Stimulated activated CD8-positive, alpha-beta memory T cell treated with anti-CD3 and anti-CD28 coated beads, Interleukin-4, amount 100 ng/mL, for 24 hours (primary cell): ENCODE measurements at places on chromosomes 16 and 17.

- no peak for DNase-seq
These were observed 366.0 kb downstream of the SOX9 start for GRCh38 chr17:72486806-72487205.

GRCh38 chr17:30222721-30223175, 12.7 kb downstream of the SLC6A4 start:
- DNase-seq = no peak

DNA sequence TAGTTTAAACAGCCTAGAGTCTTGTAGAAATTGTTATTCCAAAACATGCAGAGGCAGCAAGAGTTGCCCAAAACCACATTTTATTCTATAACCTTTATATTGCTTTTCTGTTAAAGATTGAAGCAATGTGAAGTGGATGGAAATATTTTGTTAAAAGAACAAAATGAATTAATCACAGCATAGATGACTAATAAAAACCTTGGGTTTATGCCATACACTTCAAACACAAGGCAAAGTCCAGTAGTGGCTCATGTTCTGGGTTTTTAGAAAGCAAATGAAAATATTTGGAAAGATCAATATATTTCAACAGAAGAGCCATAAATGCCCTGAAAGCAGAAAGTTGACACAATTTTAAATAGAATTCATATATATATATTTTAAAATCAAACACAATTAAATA, 36.7 kb upstream of the ULK2 start:
- DNase-seq = no peak

- DNase-seq = peak; percentile 47
These were observed 65.0 kb downstream of the MMD start for GRCh38 chr17:55356434-55357328.

DNA sequence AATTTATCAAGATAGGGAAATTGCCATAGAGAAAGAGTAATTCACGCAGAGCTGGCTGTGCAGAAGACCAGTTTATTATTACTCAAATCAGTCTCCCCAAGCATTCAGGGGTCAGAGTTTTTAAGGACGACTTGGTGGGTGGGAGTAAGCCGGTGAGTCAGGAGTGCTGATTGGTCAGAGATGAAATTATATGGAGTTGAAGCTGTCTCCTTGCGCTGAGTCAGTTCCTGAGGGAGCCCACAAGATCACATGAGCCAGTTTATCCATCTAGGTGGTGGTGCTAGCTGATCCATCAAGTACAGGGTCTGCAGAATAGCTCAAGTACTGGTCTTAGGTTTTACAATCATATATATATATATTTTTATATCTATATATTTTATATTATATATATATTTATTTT, 6.0 kb upstream of the AQP8 start:
- DNase-seq = no peak
